ENCODE measurements at places on chromosomes 1 and 21.

DNA sequence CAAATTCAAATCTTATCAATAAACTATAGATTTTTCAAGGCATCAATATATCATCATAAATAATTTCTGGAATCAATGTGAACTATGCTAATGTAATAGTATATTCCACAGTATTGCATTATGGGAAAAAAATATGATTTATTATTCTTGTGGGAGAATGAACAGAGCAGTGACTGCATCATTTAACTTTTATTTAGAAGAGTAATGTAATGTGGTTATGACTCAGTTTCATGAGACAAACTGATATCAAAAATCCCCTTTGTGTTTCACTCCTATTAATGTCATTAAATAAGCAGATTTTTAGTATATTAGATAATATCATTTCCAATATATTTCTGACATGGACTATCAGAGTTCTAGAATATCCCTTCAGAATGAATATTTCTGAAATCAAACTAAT, 187.6 kb downstream of the LRRC40 start:
- no peak for DNase-seq

GRCh38 chr1:159829273-159829634, 2.6 kb downstream of the SLAMF8 start:
- DNase-seq = peak; percentile 5

GRCh38 chr1:153545067-153546055, at the start of gene S100A4:
TSS of gene S100A4 (minus strand) at chr1:153545806. CDS start at chr1:153544794, 1,012 bp downstream.
- DNase-seq = peak; percentile 93

DNA sequence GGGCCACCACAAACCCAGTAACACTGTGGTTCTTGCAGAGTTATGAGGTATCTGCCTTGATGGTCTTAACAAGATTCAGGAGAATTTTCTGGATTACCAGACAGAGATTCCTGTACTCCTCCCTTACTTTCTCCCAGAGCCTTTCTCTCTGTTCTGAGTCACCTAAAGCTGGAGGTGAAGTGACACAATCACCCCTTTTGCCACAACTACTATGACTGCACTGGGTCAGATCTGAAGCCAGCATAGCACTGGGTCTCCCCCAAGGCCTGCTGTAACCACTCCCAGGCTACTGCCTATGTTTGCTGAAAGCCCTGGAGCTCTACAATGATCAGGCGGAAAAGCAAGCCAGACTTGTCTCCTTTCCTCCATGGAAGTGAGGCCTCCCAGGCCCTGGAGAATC, 156.7 kb upstream of the NEGR1 start:
- no peak for DNase-seq

Measured in HepG2 (cell line).